ENCODE measurements at places on chromosomes 3 and 15.

DNA sequence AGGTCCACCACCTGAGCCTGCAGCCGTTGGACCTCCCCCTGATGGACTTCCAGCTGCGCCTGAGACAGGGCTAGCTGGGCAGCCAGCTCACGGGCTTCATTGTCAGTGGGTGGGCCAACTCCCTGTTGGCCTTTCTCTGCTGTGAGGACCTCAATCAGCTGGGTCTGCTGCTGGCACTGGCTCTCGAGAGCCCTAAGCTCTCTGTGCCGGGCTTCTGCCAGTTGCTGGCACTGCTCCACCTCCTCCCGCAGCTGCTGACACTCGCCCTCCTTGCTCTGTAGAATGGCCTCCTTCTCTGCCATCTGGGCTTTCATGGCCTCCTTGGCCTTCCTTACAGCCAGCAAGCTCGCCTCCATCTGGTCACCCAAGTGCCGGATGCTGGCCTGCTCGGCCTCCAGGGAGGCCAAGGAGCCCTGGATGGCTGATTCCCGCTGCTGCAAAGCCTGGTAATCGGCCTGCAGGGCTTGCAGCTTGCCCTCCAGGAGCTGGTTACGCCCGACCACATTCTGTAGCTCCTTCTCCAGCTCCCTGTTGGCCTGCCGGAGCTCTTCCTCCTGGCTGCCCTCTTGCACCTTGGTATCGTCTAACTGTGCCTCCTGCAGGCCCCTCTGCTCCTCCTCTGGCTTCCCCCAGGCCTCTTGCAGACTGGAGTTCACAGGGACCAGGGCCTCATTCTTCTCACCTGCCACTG is 23.8 kb downstream of the CXCR6 start:
- DNase-seq: peak; percentile 68

- DNase-seq: no peak
Observed at GRCh38 chr3:95272781-95273180, 1209.9 kb downstream of the NSUN3 start.

GRCh38 chr3:24513463-24513862 is 18.8 kb upstream of the THRB start:
- no peak for DNase-seq

GRCh38 chr3:17140670-17141505 is 256.1 kb downstream of the PLCL2 start:
- no peak for DNase-seq

GRCh38 chr3:146544929-146545528 is 622 bp upstream of the PLSCR1 start:
- DNase-seq: no peak

DNA sequence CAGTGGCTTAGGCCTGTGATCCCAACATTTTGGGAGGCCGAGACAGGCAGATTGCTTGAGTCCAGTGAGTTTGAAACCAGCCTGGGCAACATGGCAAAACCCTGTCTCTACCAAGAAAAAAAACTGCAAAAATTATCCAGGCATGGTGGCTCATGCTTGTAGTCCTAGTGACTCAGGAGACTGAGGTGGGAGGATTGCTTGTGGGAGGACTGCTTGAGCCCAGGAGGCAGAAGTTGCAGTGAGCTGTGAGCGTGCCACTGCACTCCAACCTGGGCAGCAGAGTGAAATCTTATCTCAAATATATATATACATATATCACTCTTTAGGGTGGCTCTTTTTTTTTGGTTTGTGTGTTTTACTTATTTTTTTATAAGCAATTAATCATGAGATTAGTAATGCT is 83.7 kb upstream of the WDR72 start:
- no peak for DNase-seq

- DNase-seq: no peak
Observed at GRCh38 chr3:105243076-105243475, 123.6 kb upstream of the ALCAM start.

- no peak for DNase-seq
Observed at GRCh38 chr3:72160351-72160750, 375.4 kb upstream of the PROK2 start.

DNA sequence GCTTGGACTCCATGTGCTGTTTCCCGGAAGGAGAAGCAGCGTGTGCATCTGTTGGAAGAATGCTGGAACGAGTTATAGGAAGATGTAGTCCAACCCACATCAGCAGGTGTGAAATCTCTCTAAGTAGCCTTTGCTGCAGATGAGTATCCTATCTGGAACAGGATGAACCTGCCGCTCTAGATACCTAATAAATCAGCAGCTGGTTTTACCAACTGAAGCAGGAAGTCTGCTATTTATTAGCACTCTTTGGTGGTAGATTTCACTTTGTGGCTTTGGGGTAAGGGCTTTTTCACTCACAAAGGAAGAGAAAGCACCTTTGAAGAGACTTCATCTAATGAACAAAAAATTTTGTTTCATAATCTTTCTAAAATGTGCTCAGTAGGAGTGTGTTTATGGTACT is 66.4 kb downstream of the DCUN1D1 start:
- no peak for DNase-seq

DNA sequence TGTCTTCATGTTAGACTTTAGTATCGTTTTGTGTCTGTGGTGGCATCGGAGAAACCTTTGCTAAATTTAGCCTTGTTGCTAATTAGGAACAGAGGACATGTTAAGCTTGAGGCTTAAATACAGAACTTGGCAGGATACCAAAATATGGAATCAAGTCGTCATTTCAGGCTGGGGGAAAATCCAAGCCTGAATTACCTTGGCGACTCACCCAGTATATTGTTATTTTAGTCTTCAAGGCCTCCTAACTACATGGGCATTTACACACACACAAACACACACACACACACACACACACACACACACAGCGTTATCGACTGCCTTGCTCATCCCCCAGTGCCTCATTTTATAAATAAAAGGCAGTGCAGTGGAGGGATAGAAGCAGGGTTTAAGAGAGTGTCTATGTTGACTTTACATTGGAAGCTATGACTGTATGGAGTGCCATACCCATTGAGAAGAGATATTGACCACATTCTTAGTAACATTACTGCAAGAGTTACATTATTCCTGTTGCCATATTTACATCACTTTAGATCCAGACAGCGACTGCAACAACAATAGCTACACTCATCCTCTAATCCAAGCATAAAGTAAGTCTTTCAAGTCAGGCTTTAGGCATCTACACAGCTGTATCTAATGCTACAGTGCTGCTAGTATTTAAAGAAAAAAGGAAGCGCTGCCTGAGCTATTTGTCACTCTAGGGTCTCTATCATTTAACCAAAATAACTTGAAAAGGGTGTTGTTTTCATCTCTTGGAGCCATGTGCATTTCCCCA is 210.8 kb upstream of the SEMA6D start:
- no peak for DNase-seq

- DNase-seq: peak; percentile 16
Observed at GRCh38 chr15:68316061-68316804, 38.7 kb downstream of the FEM1B start.

DNA sequence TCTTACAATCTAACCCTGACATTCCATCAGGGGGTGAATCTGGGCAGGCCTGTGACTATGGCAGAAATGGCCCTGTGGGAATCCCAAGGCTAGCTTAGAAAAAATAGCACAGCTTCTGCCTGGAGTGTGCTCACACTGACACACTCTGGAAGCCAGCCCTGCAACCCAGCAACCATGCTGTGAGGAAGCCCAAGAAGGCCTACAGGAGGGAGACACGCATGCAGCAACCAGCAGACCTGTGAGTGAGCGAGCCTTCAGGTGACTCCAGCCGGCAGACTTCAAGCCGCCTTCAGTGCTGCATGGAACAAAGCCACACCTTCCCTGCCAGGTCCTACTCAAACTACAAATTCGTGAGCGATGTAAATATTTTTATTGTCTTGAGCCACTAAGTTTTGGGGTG is 26.1 kb downstream of the RAB6B start:
- no peak for DNase-seq

DNA sequence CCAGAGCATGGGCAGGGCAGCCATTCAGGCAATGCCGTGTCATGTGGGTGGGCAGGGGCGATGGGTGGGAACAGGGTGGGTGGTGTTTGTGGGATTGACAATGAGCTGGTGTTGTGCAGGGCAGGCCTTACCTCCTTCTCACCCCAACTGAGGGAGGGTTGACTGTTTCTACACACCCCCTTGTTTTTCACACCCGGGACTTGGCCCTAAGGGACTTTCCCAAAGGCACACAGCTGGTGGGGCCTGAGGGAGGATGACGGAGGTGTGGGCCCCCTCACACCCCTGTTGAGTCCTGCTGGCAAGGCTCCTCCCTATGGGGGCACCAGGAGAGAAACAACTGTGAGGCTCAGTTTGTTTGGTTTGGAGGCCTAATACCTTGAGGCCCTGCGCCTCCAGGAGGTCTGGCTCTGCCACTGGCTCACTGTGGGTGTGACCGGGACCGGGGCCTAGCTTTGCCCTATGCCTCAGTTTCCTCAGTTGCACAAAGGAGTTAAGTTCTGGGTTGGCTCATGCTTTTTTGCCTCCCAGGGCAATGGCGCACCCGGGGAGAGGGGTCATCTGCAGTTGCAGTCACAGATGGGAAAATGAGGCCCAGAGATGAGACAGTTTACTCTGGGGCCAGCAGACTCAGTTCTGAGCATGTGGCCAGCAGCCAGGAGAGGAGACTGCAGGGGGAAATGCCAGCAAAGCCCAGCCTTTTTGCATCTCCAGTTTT is 5.1 kb upstream of the DNAH1 start:
- DNase-seq: no peak

DNA sequence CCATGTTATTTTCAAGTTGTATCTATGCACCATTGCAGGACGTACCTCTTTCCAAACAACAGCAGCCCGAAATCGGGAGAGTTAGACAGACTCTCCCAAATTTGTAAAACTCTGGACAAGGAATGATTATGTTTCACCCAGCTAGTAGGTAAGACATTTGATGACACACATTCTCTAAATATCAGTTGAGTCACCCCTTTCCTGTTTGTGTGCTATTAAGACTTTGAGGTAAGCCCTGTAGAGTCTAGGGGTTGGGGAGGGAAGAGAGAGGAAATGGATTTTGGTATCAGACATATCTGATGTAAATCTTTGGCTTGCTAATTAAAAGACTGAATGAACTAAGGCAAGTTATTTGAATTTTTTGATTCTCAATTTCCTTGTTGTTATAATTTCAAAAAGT is 999.0 kb downstream of the TUSC7 start:
- DNase-seq: no peak

DNA sequence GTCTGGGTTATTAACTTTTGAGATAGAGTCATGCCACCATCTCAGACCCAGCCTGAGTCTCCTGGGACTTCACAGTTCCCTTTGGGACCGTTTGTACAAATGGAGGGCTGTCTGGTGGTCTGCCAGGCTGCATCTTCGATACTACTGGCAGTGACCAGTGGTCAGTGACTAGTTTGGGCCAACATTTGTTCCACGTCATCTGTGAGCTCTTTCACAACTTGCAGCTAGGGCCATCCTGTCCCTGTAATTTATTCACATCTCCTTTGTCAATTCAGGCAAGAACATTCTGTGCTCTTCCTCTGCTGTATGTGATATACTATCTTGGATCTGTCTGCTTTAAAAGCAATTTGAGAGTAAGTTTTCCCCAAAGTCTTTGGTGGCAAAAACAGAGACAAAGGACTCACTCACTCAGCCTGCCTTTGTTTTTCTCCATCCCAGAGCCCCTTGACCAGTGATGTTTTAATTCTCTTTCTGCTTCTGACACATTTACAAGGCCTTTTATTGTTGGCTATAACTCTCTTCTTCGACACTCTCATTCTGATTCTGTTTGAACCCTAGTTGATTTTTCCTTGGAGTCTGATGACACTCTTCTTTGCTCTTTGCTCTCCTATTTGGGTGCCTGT is 353.4 kb downstream of the EPHB1 start:
- no peak for DNase-seq

- DNase-seq: no peak
Observed at GRCh38 chr3:140223197-140223596, 288.2 kb downstream of the CLSTN2 start.

DNA sequence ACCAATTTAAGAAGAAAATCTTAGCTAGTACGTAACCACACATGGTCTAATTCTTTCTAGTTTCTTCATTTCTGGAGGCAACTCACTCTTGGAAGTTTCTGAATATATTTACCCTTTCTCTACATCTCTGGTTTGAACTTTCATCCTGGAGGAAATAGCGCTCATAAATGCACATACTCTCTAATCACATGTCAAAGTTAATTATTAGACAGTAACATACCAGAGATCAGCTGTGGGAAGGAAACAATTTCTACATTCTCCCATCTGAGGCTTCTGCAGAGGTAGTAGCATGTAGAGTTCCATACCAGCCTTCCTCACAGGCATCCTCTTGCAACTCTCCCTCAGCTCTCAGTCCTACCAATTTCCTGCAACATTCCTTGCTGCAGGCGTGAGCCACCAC is 132.5 kb downstream of the RBPMS2 start:
- DNase-seq: no peak

DNA sequence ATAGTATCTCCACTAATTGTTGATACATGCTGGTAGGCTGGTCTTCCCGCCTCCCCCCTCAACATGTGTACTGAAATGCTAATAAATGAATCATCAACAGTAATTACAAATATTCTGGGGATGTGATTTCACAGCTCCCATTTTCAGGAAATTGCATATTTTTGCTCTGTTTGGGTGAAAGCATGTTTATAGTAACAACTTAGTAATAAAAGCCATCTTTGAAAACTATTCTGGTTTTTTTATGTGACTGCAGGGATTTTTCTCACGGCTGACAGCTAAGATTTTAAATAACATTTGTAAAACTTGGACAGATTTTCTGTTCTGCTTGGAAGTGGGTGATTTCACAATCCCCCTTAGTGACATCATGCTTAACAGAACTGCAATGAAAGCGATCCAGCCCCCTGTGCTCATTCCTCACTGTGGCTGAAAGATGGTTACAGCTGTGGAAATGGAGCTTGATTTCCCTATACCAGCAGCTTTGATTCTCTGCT is 25.6 kb upstream of the FAM174B start:
- no peak for DNase-seq

DNA sequence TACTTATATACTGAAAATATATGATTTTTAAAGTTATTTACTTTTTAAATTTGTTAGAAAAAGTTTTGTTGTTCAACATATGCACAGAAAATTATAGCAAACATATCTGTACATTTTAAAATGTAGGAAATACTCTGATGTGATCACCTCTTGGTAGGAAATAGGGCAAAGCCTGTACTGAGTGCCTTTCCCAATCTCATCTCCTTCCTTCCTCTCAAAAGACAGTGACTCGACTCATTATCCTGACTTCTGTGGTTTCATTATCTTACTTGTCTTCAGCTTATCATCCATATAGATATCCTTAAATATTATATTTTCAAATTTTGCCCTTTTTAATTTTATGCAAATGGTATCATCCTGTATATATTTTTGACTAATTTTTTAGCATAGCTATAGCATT is 18.4 kb upstream of the ALCAM start:
- DNase-seq: no peak

DNA sequence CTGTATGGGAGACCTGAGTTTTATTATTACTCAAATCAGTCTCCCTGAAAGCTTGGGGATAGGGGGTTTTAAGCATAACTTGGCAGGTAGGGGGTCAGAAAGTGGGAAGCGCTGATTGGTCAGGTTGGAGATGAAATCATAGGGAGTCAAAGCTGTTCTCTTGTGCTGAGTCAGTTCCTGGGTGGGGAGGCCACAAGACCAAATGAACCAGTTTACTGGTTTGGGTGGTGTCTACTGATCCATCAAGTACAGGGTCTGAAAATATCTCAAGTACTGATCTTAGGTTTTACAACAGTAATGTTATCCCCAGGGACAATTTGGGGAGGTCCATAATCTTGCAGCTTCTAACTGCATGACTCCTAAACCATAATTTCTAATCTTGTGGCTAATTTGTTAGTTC is 17.8 kb upstream of the IQCF6 start:
- no peak for DNase-seq

All from dorsolateral prefrontal cortex (tissue), 122 donors.